NCI-H1436 treated with DMSO at 0.1 percent for 48 hours (cell line): ENCODE measurements at places on chromosomes 4 and X.

- DNase-seq = no peak
These were observed 150.5 kb upstream of the DDIT4L start for GRCh38 chr4:100340512-100341485.

GRCh38 chr4:73409978-73410548, 6.0 kb downstream of the ALB start:
- no peak for DNase-seq

DNA sequence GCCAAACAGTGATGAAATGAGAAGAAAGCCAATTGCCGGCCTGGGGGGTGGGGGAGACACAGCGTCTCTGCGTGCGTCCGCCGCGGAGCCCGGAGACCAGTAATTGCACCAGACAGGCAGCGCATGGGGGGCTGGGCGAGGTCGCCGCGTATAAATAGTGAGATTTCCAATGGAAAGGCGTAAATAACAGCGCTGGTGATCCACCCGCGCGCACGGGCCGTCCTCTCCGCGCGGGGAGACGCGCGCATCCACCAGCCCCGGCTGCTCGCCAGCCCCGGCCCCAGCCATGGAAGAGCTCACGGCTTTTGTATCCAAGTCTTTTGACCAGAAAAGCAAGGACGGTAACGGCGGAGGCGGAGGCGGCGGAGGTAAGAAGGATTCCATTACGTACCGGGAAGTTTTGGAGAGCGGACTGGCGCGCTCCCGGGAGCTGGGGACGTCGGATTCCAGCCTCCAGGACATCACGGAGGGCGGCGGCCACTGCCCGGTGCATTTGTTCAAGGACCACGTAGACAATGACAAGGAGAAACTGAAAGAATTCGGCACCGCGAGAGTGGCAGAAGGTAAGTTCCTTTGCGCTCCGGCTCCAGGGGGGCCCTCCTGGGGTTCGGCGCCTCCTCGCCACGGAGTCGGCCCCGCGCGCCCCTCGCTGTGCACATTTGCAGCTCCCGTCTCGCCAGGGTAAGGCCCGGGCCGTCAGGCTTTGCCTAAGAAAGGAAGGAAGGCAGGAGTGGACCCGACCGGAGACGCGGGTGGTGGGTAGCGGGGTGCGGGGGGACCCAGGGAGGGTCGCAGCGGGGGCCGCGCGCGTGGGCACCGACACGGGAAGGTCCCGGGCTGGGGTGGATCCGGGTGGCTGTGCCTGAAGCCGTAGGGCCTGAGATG, at the start of gene SHOX:
SHOX (plus strand) TSS at position 180 of the 885 bp plus-strand sequence; CDS start at position 287, 107 bp downstream.
- DNase-seq = no peak

GRCh38 chr4:48329976-48330375, 11.4 kb upstream of the SLAIN2 start:
- no peak for DNase-seq

DNA sequence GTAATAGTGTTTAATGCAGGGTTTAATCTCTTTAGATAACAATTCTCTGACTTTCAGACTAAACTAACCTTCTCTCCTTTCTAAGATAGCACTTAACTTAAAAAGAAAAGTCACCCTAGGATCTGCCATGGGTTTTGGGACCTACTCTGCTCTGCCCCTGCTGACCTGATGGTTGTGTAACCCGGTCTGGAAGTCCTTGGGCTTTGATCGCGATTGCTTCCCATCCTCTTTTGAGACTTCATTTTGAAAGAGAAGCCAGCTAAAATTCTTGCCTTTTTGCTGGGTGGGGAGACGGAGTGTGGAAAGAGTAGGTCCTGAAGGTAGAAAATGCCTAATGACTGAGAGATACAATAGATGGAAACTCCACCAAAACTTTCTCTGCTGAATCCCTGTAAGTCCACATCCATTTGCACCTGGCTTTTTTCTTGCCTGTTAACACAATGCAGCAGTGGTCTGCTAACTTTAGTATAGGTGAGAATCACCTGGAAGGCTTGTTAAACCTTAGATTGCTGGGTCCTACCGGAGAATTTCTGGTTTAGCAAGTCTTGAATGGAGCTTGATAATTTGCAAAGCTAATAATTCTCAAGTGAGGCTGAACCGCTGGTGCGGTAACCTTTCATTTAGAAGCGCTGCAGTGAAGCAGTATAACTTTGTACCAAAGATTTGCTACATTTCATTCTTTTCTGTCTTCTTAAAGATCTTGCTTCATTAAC, 45.6 kb upstream of the CCSER1 start:
- no peak for DNase-seq

GRCh38 chr4:186095406-186095805, 9.1 kb upstream of the FAM149A start:
- no peak for DNase-seq

DNA sequence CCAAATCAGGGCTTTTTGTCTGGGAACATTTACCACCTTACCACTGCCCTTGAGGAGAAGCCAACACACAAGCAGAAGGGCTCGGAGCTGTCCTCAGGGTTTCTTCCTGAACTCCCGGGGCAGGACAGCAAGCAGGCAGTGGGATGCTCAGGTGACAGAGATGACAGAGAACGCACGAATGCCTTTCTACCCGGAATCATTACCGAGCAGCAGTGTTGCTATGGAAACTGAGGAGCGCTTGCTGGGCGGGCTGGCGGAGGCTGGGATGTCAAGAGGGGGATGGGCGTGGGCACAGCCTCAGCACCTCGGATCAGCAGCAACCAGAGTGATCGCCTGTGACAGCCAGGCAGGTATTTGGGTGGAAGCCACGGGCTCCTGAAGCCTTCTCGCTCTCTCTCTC, 17.8 kb downstream of the SSR4 start:
- no peak for DNase-seq

DNA sequence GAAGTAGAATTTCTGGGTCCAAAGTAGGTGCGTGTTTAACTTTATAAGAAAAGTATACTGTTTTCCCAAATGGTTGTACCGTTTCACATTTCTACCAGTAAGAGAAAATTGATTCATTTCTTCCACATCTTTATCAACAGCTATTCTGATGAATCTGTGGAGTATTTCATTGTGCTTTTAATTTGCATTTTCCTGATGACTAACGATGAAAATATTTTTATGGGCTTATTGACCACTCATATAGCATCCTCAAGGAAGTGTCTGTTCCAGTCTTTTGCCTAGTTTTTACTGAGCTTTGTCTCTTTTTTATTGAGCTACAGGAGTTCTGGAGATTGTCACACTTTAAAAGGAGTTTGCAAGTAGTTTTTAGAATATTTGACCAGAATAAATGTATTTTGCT, 92.6 kb downstream of the ASB9 start:
- no peak for DNase-seq

- no peak for DNase-seq
These were observed 70.8 kb downstream of the ANXA10 start for GRCh38 chr4:168163106-168163505.

DNA sequence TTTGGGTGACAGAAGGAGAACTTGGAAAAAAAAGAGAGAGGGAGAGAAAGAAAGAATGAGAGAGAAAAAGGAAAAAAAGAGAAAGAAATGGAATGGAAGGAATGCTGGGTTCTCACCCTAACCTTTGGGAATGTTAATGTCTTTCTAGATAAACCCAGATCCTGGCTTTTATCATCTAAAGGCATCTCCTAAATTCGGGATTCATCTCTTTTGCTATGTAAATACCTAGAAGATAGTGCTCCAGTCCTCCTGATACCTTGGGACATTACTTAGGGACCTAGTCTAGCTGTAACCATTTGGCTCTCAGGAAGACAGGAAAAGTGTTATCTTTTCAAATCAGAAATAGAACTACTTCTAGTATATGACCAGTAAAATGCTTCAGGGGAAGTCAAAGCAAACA, 15.8 kb upstream of the SPCS3 start:
- DNase-seq = no peak

- DNase-seq = no peak
These were observed 20.6 kb downstream of the GSX2 start for GRCh38 chr4:54120518-54120917.

- peak; percentile 6 for DNase-seq
These were observed 811 bp downstream of the ANKRD50 start for GRCh38 chr4:124711471-124712371.

GRCh38 chr4:174521800-174522182, 497 bp downstream of the HPGD start:
- DNase-seq = no peak

DNA sequence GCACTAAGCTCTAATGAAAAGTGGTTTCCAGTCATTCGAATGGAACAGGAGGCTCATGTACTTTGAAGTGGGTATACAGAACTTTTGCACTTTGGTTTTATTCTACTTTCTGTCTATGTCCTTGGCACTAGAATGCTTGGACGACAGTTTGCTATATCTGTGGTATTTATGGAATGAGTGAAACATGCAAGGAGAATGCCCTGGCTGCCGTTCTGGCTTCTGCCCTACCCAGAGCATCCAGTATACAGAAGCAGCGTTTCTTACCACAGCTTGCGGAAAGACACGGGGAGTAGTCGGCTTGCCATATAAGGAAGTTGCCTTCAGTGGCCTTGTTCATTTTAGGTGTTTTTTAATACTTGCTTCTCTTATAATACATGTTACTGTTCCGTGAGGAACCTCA, 98.0 kb downstream of the TBL1X start:
- no peak for DNase-seq

DNA sequence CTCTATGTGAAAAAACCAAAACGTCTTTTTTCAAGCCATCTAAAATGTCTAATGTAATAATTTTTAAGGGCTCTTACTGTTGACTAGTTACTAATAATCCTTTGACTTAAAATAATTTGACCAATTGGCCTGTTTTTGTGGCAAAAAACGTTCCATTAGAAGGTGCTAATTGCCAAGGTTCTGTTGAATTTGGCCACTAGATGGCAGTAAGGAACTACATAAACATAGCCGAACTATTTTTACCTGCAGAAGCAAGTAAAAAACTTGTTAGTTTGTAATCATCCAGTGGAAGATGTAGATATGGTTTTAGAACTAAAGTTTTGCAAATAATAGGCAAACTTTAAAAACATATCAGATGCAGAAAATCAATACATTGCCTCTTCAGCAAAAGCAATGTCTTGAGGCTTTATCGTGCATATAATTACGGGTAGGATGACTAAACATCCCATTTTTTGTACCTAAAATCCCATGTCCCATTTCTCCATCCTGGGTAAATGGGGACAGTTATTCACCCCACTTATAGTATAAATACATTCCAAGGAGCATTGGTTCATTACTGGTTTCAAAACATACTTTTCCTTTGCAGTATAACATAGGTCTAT, 57.6 kb downstream of the PROM1 start:
- DNase-seq = no peak

GRCh38 chr4:112099701-112100297, 45.5 kb upstream of the FAM241A start:
- peak; percentile 1 for DNase-seq

- no peak for DNase-seq
These were observed 117.0 kb upstream of the TEX13C start for GRCh38 chrX:125202591-125203248.

- DNase-seq = no peak
These were observed 16.8 kb upstream of the AMOT start for GRCh38 chrX:112857478-112857878.

GRCh38 chrX:51743179-51743957, at the start of gene GSPT2:
Gene GSPT2 (plus strand): TSS chrX:51743442. CDS start chrX:51743627, 185 bp downstream.
- no peak for DNase-seq

DNA sequence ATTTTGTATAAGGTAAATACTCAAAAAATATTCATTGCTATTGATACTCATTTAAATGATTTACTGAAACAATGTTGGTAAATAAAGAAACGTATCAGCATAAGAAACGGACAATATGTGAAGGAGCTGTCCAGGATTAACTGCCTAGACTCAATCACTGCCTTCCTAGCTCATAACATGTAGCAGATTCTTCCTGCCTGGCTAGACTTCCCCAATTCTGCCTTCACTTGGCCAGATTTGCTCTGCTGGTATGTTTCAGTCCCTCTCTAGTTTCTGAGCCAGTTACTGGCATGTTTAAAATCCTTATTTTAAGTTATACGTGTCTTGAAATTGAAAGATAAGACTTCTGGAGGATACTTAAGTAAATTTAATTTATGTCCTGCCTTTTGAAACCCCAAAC, 740.3 kb downstream of the CENPC start:
- DNase-seq = no peak

GRCh38 chr4:186904101-186904500, 180.4 kb upstream of the FAT1 start:
- no peak for DNase-seq

- no peak for DNase-seq
These were observed 715.4 kb downstream of the GRXCR1 start for GRCh38 chr4:43607827-43608461.

DNA sequence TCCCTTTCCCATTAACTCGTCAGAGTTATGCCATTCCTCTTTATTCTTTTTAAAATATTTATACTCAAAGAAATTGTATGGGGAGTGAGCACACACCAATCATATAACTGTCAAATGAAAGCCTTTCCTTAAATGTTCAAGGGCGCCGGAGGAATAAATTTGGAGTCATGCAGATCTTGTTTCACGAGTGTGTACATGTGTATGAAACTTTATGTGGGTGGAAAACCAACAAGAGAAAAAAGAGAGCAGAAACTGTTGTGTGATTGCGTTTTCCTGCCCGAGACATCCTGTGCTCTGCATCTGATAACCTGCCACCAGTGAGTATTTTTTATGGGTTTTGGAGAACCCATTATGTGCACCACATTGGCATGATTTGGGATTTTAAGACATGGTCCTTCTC, 88.3 kb downstream of the FHDC1 start:
- no peak for DNase-seq

- DNase-seq = no peak
These were observed 62.8 kb downstream of the LRBA start for GRCh38 chr4:150952167-150952845.

- DNase-seq = no peak
These were observed 94.2 kb downstream of the CBLL2 start for GRCh38 chrX:22366906-22367305.

DNA sequence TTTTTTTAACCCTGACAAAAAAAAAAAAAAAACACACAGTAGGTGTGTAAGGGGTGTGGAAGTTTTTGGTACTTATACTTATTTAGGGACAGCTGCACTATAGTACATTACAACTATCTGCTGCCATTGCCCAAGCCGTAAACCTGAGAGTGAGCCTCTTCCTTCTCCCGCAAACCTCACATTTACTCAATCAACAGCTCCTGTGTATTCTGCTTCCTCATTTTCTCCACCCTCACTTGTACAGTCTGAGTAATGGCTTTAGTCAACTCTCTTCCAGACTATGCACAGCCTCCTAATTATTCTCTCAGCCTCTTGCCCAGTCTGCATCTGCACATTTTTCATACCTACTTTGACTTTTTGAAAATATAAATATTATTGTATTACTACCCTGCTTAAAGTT, 362.0 kb downstream of the ADAM29 start:
- DNase-seq = no peak

GRCh38 chrX:10831716-10832502, 211.5 kb upstream of the MID1 start:
- peak; percentile 53 for DNase-seq

GRCh38 chrX:133495464-133496391, 80.4 kb upstream of the GPC4 start:
- DNase-seq = no peak

- no peak for DNase-seq
These were observed 8.3 kb downstream of the RPS4X start for GRCh38 chrX:72268597-72269365.

DNA sequence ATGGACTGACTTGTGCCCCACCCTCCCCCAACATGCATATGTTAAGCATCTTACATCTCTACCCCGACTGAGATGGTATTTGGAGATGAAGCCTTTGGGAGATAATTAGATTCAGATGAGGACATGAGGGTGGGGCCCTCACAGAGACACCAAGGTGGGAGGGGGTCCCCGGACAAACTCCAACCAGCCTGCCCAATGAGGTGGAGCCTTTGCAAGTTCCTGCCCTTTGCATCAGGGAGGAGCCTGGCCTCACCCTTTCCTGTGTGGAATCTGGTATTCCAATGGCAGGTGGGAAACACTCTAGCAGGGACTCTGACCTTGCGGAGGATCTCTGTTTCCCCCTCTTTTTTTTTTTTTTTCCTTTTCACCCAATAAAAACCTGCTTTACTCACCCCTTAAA, 589.9 kb upstream of the BOD1L1 start:
- no peak for DNase-seq
